ENCODE measurements at places on chromosomes 3 and 15.

- DNase-seq = no peak
These were observed 39.8 kb upstream of the MDFIC2 start for GRCh38 chr3:70352215-70352614.

- no peak for DNase-seq
These were observed 7.7 kb upstream of the RSL24D1 start for GRCh38 chr15:55204464-55204863.

DNA sequence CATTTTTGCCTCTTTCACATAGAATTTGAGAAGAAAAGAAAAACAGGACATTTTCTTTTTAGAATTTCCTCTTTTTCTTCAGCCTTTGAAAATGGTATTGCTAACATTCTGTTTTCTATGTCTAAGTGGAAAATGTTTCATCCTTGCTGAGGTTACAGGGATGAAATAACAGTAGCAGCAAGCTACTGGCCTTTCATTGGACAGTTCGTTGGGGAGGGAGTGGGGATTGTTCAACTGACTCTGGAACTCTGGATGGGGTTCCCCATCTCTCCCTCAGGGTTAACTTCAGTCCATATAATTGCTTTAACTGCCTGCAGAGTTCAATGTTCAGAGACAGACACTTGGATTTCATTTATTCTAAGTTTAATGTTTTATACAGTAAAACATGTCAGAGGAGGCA lies 346.0 kb downstream of the NLGN1 start:
- no peak for DNase-seq

- DNase-seq = no peak
These were observed 147.6 kb downstream of the KBTBD8 start for GRCh38 chr3:67145738-67146137.

GRCh38 chr3:97665896-97666295 lies 98.7 kb upstream of the ARL6 start:
- DNase-seq = no peak

GRCh38 chr15:94086341-94086740 lies 145.0 kb upstream of the MCTP2 start:
- DNase-seq = no peak

DNA sequence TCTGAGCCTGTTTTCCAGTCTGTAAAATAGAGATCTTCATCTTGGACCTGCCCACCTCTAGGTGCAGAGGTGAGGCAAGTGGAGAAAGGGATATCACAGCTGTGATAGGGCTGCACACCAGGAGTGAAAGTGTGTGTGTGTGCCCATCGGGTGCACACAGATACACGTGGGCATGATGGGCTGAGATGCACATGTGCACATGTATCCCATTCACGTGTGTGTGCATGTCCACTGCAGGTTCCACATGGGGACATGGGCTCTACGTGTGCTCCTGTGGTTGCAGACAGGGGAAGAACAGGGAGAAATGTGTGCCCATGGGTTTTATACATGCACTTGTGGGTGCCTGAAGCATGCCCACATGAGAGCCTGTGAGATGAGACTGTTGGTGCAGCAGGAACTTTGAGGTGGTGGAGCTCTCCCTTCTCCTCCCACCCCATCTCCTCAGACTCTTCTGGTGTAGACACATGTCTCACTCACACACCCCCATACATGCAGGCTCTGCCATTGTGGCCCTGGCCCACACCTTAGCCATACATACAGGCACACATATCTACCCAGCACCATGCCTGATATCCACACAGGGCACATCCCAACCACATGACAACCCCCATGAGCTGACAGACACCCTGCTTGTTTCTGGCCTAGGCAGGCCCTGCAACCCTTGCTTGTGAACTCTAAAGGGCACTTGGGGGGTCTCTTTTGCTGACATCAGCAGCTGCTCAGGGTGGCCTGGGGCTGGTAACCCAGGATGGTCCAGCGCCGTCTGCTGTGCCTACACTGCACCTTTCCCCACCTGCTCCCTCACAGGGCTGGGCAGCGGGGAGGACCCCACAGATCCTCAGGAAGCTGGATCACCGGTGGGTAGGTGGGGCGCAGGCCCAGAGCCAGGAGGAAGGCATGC lies 57.7 kb upstream of the TMEM115 start:
- DNase-seq = no peak

DNA sequence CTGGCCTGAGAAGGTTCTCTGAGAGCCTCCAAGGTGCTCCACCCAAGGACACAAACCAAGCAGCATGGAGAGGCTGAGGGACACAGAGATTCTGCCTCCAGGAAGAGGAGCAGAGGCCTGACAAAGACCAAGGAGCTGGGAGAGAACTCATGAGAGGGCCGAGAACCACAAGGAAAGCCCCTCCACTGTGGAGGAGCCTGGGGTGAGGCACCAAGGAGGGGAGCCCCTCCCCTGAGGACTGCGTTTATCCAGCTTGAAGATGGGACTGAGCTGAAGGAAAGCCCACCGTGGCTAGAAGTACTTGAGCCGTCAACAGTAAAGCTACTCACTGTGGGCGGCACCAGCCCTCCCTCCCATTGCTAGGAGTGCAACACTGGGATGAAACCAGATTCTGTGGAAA lies 63.1 kb upstream of the MEF2A start:
- no peak for DNase-seq

GRCh38 chr3:18891641-18892040 lies 256.7 kb upstream of the KCNH8 start:
- DNase-seq = no peak

GRCh38 chr3:122960652-122961051 lies 66.9 kb downstream of the SEMA5B start:
- no peak for DNase-seq

DNA sequence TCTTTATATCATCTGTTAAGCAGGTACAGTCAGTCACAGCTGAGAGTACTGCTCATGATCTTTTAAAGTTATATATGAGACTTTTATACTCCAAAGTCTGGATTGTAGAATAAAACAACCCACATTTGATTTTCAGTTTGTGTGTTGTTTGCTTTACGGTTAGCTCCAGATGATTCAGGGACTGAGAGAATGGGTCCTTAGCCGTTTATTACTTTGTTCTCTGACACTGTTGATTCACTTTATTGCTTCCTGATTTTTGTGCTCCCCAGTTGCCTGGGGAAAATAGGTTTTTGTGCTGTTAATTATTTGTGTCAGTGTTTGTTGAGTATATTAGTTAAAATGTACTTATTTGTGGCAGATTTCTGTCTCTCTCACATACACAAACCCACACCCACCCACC lies 8.6 kb upstream of the EBLN2 start:
- DNase-seq = no peak

GRCh38 chr15:30953731-30954378 lies 37.6 kb downstream of the MTMR10 start:
- no peak for DNase-seq

GRCh38 chr3:194076475-194076874 lies 59.5 kb upstream of the HES1 start:
- no peak for DNase-seq

DNA sequence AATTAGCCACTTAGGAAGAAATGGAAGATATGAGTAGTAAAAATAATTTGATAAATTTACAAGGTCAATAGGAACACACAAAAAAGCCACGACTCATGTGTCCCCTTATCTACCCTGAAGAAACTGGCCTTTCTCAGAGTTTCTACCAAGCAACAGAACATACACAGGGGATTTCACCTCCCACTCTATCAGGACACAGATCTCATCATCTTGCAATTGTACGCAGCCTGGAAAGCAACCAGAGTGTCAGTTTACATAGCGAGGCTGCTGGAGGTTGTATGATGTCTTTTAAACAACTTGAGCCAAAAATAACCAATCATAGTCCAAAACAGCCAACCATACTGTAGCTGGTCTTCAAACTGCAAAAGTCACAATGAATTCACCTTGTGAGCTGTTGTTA lies 19.7 kb upstream of the LMOD3 start:
- no peak for DNase-seq

DNA sequence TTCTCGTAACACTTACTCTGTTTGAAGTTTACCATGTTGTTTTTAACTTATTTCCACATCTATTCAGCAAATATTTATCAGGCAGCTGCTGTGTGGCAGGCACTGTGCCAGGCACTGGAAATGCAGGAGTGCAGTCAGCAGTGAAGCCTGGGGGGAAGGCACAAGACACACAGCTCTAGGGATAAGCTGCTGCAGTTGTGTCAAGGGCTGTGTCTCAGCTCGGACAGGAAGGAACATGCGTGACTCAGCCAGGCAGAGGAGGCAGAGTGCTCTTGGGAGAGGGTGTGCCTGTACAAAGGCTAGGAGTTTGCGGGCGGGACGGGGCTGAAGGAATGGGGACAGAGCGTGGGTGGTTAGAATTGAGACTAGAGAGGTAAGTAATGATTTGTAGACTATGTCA lies 24.7 kb downstream of the LYSMD4 start:
- no peak for DNase-seq

DNA sequence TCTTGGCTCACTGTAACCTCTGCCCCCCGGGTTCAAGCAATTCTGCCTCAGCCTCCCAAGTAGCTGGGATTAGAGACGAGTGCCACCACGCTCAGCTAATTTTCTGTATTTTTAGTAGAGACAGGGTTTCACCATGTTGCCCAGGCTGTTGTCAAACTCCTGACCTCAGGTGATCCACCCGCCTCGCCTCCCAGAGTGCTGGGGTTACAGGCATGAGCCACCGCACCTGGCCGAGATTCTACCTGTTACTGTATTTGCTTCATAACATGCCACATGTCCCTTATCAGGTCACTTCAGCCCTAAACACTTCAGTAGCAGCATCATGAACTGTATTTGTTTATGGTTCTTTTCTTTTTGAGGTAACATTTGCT lies 7.5 kb upstream of the LCTL start:
- DNase-seq = no peak

GRCh38 chr3:192545333-192545732 lies 182.0 kb downstream of the FGF12 start:
- no peak for DNase-seq

- no peak for DNase-seq
These were observed 16.1 kb upstream of the RAD54L2 start for GRCh38 chr3:51522273-51522962.

DNA sequence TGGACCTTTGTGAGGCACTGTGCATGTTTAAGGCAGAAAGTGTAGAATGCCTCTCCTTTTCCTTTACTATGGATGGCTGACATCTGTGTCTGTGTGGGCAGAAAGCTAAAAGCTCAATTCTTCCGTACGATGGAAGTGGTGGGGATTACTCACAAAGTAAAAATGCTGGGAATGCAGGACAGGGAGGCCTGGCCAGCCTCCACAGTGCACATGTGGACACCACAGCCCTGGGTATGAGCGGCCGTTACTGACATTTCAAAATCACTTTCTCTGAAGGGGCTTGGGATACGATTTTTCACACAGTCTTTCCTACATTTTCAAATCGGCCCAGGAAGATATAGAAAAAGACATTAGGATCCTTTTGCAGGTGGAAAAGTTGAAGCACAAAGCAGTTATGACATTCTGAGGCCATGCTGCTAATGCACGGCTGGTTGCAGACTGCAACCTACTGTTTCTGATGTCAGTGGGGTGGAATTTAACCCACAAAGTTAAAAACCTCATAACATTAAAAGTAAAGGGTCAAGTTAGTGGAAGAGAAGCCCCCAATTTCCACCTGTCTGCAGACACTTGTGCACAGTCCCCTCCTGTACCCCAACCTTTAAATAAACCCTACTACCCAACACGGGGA lies 27.9 kb downstream of the EHD4 start:
- no peak for DNase-seq

All from CD4-positive, CD25-positive, alpha-beta regulatory T cell (primary cell).